Activated T-cell treated with anti-CD3 and anti-CD28 coated beads for 1 hour (primary cell): ENCODE measurements at places on chromosomes 5 and 9.

- DNase-seq = no peak
Observed at GRCh38 chr9:16343249-16344237, 526.9 kb downstream of the BNC2 start.

- no peak for DNase-seq
Observed at GRCh38 chr5:157458835-157459234, 1.2 kb upstream of the NIPAL4 start.

DNA sequence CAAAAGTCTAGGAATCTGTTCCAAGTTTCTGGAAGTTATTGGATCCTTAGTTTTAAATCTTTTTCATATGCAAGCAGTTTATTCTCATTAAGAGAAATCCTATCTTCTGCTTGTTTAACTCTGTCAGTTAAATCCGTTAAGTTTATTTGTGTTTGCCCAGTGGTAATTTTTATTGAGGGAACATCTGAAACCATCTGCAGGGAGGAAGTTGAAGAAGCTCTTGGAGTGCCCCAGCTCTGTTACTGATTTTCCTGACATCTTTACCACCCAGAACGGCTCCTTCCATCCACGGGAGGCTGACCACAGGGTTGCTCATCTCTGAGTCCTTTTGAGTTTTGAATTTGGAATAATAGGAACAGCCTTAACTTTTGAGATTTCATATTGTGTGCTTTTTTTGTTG is 99.9 kb upstream of the ZNF618 start:
- no peak for DNase-seq

- DNase-seq = no peak
Observed at GRCh38 chr9:116697362-116697761, 10.3 kb downstream of the TRIM32 start.

DNA sequence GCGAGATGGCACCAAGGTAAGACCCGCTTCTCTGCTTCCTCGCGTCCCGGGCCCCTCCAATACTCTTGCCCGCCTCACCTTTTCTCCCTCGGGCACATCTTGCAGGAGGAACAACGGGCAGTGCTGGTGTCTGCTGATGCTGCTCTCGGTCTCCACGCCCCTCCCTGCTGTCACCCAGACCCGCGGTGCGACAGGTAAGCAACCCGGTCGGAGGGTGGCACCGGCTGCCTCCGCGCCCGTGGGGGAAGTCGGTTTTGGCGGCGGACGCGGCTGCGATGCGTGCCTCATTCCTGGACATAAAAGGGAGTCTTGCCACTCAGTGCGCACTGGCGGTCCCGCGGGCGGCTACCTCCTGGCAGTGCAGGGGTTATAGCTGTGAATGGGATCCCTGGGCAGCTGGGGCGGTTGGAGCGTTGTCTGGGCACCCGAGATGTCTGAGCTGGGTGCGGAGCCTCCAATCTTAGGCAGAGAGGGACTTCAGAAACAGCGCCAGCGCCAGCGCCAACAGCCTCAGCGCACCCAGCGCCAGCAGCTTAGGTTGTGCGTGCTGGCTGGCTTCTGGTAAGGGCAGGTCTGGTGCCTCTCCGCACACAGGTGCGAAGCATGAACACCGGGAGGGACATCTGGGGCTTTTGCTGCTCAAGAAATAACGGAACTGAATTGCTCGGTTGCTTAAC is 488 bp downstream of the COL15A1 start:
- no peak for DNase-seq

DNA sequence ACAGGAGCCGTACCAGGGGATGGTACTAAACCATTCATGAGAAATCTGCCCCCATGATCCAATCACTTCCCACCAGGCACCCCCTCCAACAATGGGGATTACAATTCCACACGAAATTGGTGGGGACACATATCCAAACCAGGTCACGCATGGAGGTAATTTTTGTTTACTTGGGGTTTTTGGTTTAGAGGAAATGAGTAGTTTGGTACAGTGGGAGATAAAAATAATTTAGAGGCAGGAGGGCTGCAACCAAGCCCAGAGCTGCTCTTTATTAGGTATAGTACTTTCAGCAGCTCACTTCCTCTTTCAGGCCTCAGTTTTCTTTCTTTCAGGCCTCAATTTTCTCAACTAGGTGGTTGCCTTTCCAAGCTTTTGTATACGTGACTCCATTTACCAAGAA is 23.2 kb downstream of the PRUNE2 start:
- DNase-seq = no peak

- DNase-seq = no peak
Observed at GRCh38 chr5:145316282-145316681, 518.9 kb downstream of the PRELID2 start.

DNA sequence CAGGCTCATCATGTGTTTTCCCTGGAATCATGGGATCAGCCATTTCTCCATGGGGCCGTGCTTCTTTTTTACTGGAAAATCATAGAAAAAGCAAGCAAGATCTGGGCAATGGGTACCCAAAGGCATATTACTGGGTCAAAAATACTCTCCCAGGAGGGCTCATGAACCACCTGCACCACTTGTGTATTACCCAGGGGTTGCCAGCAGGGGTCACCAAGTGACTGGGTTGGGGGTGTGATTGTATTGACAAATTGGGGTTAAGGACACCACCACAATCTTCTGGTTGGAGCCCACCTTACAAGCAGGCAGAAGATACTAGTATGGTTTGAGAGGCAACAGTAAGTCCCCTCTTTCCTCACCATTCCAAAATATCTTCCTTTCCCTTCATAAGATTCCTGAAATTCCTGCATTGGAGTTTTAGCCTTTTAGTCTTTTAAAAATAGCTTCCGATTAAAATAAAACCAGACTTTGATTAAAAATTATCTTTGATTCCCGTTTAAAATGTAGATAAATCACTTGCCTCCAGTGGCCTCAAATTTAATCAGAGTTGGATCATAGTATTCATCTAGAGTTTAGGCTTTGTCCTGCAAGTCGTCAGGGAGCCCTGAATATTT is 603.3 kb downstream of the KIF4B start:
- DNase-seq = peak; percentile 7

DNA sequence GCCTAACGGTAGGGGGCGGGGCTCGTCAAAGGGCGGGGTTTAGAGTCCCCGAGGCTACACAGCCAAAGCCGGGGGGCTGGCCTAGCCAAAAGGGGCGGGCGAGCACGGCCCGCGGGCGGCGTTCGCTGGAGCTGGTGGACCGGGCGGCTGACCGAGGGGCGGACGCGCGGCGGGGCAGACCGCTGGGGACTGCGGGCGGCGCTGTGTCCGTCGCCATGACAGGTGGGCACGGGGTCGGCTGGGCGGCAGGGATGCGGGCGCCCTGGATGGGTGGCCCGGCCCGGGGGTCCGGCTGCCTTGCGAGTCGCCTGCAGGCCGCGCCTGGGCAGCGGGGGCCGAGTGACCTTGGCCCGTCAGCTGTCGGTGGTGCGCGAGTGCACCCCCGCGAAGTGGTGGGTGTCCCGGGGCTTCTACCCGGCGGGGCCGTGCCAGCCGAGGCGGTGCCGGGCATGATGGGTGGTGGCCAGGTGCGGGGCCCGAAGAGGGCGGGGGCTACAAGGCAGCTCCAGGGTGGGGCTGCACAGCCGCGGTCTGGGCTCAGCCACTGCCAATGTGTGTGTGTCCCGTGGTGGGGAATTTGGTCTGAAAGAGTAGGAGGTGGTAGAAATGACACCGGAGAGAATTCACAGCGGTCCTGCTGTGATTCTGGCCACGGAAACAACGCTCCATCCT is at the start of gene CARD19:
TSS of gene CARD19 (plus strand) at position 87 of the 672 bp plus-strand sequence. CDS start at position 216, 129 bp downstream.
- DNase-seq = peak; percentile 17
